ENCODE measurements at places on chromosomes 5 and 9.

- no peak for DNase-seq
Observed at GRCh38 chr5:142610176-142611001, 75.5 kb downstream of the FGF1 start.

DNA sequence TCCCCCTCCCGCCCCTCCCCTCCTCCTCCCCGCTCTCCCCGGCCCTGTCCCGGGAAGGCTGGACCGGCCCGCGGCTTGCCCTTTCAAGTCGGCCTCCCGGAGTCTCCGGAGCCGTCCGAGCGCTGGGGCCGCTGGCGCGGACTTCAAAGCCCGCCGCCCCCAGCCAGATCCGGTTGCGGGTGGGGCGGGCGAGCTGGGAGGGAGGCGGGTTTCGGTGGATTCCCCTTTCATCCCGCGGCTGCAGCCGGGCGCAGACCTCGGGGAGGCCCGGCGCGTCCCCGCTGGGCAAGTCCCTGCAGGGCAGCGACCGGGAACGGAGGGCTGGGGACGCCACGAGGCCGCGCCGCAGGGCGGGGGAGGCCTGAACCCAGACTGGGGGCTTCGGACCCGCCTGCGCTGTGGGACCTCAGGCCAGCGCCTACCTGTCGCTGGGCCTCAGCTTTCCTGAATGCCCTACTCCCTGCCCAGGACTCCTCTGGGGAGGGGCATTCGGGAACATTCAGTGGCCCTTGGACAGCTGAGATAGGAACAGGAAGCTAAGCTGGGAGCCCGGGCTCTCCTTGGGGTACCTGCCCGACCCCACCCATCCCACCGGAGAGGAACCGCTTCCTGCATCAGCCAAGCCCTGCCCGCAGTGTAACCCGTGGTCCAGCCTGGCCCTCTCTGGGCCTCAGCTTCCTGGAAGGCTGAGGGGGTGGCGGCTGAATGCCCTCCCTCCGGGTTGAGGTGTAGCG lies 23.4 kb downstream of the C9orf50 start:
- peak; percentile 43 for DNase-seq

GRCh38 chr9:7542126-7542525 lies 257.5 kb downstream of the DMAC1 start:
- no peak for DNase-seq

GRCh38 chr5:150528924-150529546 lies 21.1 kb downstream of the NDST1 start:
- no peak for DNase-seq

GRCh38 chr5:32390819-32391591 lies 53.5 kb downstream of the ZFR start:
- DNase-seq, result no peak

DNA sequence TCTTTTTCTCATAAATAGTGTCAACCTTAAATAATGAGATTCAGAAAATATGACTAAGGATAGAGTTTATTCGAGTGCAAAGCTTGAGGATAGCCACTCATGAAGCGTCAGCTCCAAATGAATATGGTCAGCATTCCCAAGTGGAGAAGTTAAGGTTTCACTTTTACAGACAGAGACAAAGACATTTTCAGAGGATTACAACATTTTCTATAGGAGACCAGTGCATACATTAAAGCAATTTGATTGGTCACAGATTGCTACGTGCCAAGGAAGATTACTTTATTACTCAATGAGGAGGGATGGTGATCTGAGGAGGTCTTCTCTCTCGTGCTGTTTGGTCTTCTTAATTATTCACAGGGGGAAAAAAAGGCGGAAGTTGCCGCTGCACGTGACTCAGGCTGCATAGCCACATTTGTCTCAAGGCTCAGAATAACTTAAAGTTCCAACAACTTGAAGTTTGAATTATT lies 60.1 kb upstream of the SPATA31C2 start:
- DNase-seq, result peak; percentile 9

DNA sequence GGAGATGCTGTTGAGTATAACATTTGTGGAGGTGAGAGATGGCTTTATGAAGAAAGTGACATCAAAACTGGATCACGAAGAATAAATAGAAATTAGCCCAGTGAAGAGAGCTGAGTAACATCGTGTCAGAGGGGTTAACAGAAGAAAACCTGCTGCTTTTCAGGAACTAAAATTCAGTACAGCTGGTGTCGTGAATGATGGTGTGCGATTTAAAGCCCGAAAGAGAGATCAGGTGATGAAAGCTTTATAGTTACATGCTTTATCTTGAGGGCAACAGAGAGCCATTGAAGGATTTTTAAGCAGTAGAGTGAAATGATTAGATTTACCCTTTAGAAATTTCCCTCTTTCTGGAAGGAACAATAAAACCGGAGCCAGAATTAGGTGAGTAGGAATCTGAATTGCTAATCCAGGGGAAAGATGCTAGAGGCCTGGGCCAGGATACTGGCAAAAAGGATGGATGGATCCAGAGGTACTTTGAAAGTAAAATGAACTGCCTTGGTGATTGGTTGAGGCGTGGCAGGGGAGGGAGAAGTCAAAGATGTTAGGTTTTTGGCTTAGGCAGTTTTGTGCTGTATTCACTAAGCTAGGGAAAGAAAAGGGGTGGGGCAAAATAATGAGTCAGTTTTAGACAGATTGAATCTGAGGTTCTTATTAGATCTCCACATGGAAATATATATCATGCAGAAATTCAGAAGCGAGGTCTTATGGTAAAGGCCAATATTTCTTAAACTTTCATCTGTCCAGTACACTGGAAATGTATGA lies 3.4 kb downstream of the LRRC70 start:
- no peak for DNase-seq

DNA sequence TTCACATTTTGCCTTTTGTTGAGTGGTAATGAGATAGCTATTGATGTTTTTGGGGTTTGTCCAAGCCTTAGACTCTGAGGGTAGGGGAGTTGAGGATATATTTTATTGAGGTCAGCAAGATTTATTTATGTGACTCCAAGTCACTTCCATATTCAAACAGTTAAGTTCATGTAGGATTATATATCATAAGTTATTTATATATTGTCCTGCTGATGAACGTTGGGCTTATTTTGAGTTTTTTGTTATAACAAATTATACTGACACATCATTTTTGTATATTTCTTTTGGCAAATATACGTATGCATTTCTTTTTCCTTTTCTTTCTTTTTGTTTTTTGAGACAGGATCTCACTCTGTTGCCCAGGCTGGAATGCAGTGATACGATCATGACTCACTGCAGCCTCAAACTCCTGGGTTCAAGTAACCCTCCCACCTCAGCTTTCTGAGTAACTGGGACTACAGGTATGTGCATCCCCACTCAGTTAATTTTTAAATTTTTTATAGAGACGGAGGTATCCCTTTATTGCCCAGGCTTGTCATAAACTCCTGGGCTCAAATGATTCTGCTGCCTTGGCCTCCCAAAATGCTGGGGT lies 23.5 kb upstream of the IL12B start:
- DNase-seq, result no peak

GRCh38 chr9:123541411-123541810 lies 185.4 kb downstream of the CRB2 start:
- DNase-seq, result no peak

GRCh38 chr9:18911714-18912342 lies 121.2 kb downstream of the SAXO1 start:
- no peak for DNase-seq

GRCh38 chr5:125026867-125027731 lies 280.7 kb upstream of the ZNF608 start:
- DNase-seq, result no peak

DNA sequence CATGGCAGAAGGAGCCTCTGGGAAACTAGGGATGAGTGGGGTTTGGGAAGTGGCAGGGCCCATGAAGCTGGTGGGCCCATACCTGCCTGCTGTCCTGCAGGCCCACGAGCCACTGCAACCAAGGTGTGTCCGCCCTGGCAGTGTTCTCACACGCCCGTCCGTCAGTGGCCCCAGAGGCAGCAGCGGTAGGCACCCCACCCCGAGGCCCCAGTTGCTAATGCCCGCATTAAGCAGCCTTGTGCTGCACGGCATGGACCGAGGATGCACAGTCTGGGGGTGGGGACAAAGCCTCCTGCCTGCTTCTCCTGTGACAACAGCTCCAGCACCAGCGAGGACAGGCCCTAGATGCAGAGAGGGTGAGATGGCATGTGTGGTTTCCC lies 41.3 kb downstream of the HK3 start:
- DNase-seq, result no peak

DNA sequence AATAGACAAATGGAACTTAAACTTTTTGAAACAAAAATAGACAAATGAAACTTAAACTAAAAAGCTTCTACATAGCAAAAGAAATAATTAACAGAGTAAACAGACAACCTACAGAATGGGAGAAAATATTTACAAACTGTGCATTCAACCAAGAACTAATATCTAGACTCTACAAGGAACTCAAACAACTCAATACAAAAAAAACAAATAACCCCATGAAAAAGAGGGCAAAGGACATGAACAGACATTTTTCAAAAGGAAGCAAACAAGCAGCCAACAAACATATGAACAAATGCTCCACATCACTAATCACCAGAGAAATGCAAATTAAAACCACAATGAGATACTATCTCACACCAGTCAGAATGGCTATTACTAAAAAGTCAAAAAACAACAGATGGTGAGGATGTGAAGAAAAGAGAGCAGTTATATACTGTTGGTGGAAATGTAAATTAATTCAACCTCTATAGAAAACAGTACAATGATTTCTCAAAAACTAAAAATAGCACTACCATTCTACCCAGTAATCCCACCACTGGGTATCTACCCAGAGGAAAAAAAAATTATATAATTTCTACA lies 170.8 kb upstream of the RGMB start:
- DNase-seq, result no peak

DNA sequence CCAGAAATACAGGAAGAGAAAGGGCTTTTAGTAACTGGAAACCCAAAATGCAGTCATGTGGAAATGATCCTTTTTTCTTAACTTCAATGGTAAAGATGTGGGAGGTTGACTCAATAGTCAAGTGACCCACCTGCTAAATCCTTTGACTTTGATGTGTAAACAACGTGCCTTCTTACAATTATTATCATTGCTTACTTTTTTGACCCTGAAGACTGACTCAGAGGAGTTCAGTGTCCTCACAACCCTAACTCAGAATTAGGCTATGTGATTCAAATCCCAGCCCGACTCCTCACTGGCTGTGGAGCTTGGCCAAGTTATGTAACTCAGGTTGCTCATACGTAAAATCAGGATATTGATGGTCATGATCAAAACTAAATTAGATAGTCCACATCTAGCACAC lies 27.9 kb downstream of the ANXA1 start:
- no peak for DNase-seq

- no peak for DNase-seq
Observed at GRCh38 chr9:134895908-134896833, 15.6 kb downstream of the FCN2 start.

DNA sequence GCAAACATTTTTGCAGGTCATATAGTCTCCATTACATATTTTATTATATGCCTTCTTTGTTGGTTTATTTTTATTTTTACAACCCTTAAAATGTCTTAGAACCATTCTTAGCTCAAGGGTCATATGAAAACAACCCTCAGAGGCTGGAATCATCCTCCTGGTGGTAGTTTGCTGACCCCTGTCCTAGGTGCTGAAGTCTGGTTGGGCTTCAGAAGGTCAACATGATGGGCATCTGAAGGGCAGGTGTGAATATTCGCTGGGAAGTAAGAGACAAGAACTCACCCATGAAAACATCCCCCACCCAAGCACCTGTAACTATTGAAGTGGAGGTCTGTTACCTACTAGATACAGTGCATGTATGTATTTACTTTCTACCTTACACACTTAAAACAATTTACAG lies 75.4 kb downstream of the OSMR start:
- DNase-seq, result no peak

DNA sequence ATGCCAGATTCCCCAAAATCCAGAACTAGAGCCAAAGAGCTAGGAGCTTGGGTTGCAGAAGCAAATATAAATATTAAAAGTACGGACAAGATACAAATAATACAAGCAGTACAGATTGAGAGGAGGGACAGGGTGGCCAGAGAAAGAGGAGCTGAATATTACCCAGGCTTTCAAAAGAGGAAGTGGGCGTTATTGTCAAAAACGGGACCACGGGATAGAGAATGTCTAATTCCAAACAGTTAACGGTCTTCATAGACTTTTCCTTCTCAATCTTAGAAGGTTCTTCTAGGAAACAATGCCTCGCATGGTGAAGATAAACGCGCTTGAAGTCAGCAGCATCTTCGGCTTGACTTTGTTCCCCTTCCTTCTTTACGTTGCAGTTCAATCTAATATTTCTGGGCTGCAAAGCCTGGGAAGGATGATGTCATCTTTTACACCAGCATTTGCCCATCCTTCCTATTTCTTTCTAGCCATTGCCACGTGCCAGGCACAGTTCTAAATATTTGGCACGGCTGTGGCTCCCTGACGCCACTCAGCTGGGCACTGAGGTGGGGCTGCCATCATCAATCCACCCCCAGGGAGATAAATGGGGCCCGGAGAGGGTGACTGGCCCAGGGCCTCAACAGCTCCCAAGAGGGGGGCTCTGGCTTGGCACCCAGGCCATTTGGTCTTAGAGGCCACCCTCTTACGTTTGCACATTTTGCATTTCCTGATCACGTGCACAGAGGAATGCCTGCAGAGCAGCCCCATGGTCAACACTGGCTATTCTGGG lies 16.3 kb upstream of the OLFM1 start:
- DNase-seq, result no peak

- no peak for DNase-seq
Observed at GRCh38 chr9:12778389-12778788, 3.6 kb downstream of the LURAP1L start.

GRCh38 chr9:107545036-107545435 lies 55.5 kb upstream of the KLF4 start:
- DNase-seq, result no peak

- DNase-seq, result no peak
Observed at GRCh38 chr9:74804018-74804385, 83.7 kb downstream of the TRPM6 start.

- no peak for DNase-seq
Observed at GRCh38 chr5:14212838-14213237, 69.7 kb downstream of the TRIO start.

- peak; percentile 70 for DNase-seq
Observed at GRCh38 chr9:104863180-104863883, 64.6 kb downstream of the ABCA1 start.

DNA sequence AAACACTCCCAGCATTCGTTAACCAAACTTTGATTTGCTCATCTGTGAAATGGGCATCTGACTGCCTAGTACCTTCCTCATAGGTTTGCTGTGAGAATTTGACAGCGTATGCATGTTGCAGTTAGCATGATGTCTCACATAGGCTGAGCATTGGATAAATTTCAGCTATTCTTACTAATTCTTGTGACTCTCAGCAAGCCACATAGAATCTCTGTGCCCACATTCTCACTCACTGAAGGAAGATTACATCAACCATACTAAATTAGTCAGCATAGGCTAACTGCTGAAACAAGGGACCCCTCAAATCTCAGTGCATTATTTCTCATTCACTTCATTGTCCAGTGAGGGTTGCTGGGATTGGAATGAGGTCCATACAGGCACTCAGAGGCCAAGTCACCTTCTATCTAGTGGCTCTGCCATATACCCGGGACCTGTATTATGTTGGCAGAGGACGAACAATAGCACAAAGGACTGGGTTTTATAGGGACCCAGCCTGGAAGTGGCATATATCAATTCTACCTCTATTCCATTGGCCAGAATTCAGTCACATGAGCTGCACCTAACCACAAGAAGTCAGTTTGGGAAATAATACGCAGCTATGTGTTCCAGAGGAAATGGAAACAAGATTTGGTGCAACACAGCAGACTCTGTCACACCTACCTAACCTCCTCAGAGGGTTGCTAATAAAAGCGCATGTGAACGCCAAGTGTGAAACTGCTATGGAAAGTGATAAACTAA lies 4.2 kb upstream of the PTGER4 start:
- peak; percentile 59 for DNase-seq

GRCh38 chr9:7273575-7273974 lies 515.8 kb downstream of the KDM4C start:
- DNase-seq, result no peak

GRCh38 chr5:142079306-142079721 lies 29.3 kb upstream of the NDFIP1 start:
- no peak for DNase-seq

Data from CD4-positive, alpha-beta T cell treated with Interleukin-1 beta for 1 hour (primary cell).